ENCODE measurements at places on chromosomes 6 and 20. TPM values are rescaled to one million over a fixed set of nuclear protein-coding genes. Genes with fewer than 3 reads are reported as not detected.

BIRC7 gene
- not detected for total RNA-seq

AVP gene
- not detected for total RNA-seq

ASIP gene
- not detected for total RNA-seq

SEMG1 gene
- total RNA-seq = not detected

SPINT4 gene
- total RNA-seq = not detected

SYTL3 gene
- total RNA-seq = 0.37 TPM

GTSF1L gene
- total RNA-seq = not detected

ARHGAP40 gene
- not detected for total RNA-seq

LPA gene
- not detected for total RNA-seq

WFDC10B gene
- not detected for total RNA-seq

RNF39 gene
- total RNA-seq = not detected

TMEM244 gene
- not detected for total RNA-seq

ENTPD6 gene
- 30.8 TPM for total RNA-seq

KIF25 gene
- not detected for total RNA-seq
